Neural progenitor cell (in vitro differentiated cells): ENCODE measurements at places on chromosomes 2 and 18. TPM values are rescaled to one million over a fixed set of nuclear protein-coding genes. Genes with fewer than 3 reads are reported as not detected.

- no peak for DNase-seq
Observed at GRCh38 chr2:234548695-234549420, 52.0 kb upstream of the ARL4C start.

The ASB1 gene
- 22.1 and 29.2 TPM in 2 replicates for total RNA-seq

GRCh38 chr2:8115456-8115855 is 566.4 kb upstream of the ID2 start:
- no peak for DNase-seq

DNA sequence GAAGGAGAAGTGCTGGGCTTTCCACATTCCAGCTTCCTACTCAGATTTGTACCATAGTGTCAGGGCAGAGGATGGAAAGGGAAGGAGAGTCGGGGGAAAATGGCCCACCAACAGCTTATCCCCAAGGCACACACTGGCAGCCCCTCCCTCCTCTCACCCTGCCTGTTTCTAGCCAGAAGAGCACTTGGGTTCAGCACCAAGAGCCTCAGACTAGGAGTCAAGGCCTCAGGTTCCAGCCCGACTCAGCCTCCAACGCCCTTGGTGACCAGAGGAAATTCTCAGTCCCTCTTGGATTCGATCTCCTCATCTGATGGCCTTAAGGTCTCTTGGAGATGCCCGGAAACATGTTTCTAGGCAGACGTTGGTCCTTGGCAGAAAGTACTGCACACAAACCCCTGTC is 53.9 kb downstream of the TNS1 start:
- DNase-seq = no peak

- no peak for DNase-seq
Observed at GRCh38 chr2:75666911-75667310, 20.3 kb downstream of the MRPL19 start.

The RAB27B gene
- total RNA-seq = 0.43 and 5.0 TPM in 2 replicates

- no peak for DNase-seq
Observed at GRCh38 chr2:174662459-174662858, 64.9 kb upstream of the WIPF1 start.

The COMMD1 gene
- total RNA-seq = 26.7 and 36.9 TPM in 2 replicates

- DNase-seq = no peak
Observed at GRCh38 chr2:202335791-202336467, 40.2 kb upstream of the BMPR2 start.

DNA sequence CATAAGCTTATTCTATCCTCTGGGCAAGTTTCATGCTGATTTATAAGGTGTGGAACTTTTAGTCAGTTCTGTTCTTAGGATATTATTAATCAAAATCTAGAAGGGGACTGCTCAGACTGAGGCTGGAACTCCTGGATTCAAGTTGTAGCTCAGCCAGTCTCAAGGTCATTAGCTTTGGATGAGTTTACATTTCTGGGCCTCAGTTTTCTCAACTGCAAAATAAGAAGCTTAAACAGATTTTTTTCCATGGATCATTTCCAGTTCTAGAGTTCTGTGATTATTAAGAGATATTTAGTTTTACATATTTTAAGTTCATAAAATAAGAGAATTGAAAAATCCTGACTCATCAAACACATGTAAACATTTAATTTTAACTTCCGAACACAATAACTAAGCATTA is 442.5 kb upstream of the PKDCC start:
- no peak for DNase-seq

DNA sequence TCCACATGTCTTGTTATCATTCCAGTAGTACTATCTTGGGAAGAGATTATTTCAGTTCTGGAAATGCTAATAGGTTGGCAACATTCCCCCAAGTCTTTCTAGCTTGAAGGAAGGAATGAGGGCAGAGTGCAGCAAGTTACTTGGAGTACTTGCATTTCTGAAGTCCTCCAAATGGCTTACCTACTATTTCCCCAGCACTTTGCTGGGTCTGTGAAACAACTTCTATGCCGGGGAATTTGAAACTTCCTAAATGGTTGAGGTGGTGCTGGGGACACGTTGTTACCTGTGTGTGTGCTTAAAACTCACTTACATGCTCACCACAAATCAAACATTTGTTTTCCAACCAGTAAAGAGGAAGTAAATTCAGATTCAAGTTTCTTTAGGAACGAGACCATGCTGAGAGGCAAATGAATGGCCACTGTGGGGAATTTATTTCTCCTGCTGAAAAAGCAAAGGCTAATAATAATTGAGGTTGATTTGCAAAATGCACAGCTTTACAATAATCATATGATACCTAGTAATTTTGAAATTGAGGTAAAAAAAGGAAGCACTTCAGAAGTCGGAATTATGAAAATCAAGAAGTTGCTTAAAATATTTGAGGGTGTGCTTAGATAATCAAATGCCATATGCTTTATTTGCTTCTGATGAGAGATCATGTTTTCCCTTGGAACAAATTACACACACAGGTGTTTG is 1167.7 kb upstream of the ZEB2 start:
- DNase-seq = peak; percentile 6

GRCh38 chr2:47389692-47390091 is 13.3 kb upstream of the MSH2 start:
- no peak for DNase-seq

DNA sequence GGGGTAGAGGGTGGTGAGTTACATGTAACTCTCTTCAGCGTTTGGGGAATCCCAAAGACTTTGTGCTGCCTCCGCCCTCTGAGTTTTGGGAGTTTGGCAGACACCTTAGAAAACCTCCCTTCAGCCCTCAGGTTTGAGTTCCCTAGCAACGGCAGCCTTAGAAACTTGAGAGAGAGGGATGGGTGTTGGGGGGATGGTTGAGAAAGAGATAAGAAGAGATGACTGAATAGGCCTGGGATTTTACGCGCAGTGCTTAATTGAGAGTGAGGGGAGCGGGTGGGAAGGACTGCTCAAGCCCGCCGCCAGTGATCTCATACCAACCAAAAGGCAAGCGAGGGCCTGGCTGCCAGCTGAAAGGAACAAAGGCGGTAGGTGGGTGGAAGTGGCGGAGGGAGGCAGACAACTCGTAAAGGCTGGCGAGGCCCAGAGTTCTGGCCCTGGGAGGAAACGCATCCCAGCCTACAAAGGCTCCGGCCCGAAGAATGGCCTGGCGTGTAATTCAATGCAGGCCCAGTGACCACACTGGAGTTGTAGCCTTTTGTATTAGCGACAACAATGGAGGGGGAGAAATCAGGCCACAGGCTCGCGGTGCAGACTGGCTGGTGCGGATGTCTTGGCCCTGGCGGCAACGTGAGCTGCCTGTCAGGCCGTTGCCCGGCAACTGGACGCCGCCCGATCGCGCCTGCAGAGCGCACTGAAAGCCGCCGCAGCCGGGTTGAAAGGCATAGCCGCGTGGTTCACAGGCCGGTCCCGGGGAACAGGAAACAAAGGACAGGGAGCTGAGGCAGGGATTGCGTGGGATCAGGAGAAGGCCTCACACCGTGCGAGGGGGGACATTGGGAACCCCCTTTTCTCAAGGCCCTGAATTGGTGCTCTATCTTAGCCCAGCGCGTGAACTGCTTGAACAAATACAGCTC is 39.9 kb upstream of the DARS1 start:
- DNase-seq = peak; percentile 99

The RAPGEF4 gene
- total RNA-seq = 1.1 and 1.8 TPM in 2 replicates

The OTOS gene
- total RNA-seq = not detected in 2 replicates

GRCh38 chr2:169173876-169174275 is 104.5 kb downstream of the DHRS9 start:
- no peak for DNase-seq

GRCh38 chr2:238811293-238811692 is 36.6 kb upstream of the TWIST2 start:
- no peak for DNase-seq

DNA sequence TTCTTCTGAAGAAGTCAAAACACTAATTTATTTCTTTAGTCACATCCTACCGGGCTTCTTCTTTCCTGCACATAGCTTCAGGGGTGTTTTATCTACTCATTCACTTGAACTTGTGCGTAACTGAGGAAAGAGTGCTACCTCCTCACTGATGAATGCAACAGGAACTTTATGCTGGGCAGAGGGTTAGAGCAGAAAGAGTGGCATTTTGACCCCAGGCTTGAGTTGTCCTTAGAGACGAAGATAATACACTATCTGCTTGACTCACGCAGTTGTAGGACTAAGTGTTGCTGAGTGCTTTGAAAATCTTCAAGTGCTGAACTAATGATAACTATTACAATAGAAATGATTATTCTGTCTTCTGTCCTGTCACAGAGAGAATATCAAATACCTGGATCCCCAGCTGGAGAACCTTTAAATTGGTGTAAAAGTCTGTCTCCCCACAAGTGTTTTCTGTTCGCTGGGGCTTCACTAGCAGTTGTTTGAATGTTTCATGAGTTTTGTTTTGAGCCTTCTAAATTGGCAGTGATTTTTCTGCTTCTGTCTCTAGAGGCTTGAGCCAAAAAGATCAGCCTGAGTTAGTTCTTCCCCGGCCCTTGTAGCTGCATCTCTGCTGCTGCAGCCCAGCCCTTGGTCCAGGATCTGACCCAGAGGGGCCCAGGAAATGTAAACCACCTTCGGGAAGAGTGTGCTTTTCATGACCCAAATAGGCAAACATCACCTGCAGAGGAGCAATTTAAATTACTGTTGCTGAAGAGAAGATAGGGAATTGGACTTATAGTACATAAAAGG is 86.3 kb upstream of the LGALSL start:
- DNase-seq = no peak

GRCh38 chr18:11665587-11665986 is 23.5 kb upstream of the GNAL start:
- DNase-seq = no peak

GRCh38 chr2:201639205-201639604 is 4.1 kb downstream of the TMEM237 start:
- no peak for DNase-seq

GRCh38 chr2:53234548-53234903 is 533.1 kb upstream of the CHAC2 start:
- DNase-seq = peak; percentile 33

DNA sequence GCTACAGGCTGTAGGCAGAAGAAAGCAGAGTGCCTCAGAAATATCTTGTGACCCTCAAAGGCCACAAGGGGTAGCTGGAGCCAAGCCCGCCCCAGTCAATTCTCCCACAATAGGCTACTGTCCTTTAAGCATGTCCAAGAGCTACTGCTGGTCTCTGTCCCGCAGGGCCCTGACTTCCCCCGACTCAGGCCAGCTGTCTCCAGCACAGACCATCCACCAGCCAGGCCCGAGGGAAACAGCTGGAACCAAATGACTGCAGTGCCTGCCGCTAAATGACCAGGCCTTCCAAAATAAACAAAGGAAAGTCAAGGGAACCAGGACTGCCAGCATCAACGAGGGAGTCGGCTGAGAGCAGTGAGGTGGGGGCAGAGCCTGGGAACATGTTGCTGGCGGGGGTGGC is 36.7 kb downstream of the MCFD2 start:
- peak; percentile 22 for DNase-seq

The LINC00305 gene
- not detected in 2 replicates for total RNA-seq

The SP140L gene
- total RNA-seq = 2.0 and 2.1 TPM in 2 replicates

GRCh38 chr2:168494190-168494711 is 38.2 kb downstream of the CERS6 start:
- peak; percentile 60 for DNase-seq

The SRD5A2 gene
- not detected in 2 replicates for total RNA-seq

GRCh38 chr2:199458806-199459285 is 1.1 kb upstream of the SATB2 start:
- DNase-seq = no peak

GRCh38 chr2:66541646-66542045 is 106.7 kb downstream of the MEIS1 start:
- DNase-seq = peak; percentile 75

The CYS1 gene
- total RNA-seq = 0.56 TPM in 1 of 2 replicates, not detected in the other

DNA sequence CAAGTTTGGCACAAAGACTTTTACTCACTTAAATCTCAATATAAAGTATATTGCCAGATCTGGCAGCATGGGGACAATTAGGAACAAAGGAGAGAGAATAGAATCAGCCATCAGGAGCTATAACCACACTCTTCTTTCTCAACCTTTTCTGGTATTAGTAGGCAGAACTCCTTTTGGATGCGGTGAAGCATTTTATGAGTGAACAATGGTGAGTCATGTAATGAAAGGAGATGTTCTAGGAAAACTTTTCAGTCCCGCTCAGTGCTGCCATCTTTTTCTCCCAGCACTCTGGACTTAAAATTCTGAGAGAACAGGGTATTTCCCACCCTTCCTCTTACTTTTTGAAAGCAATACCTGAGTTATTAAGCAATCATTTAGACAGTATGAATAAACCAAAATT is 32.2 kb downstream of the PLEKHA3 start:
- peak; percentile 87 for DNase-seq

- DNase-seq = peak; percentile 85
Observed at GRCh38 chr2:6080932-6081753, 389.0 kb downstream of the SOX11 start.

- no peak for DNase-seq
Observed at GRCh38 chr2:18671363-18671762, 82.0 kb upstream of the NT5C1B start.

The CXCR1 gene
- not detected in 2 replicates for total RNA-seq

The ACTG2 gene
- 0.19 and 0.32 TPM in 2 replicates for total RNA-seq

DNA sequence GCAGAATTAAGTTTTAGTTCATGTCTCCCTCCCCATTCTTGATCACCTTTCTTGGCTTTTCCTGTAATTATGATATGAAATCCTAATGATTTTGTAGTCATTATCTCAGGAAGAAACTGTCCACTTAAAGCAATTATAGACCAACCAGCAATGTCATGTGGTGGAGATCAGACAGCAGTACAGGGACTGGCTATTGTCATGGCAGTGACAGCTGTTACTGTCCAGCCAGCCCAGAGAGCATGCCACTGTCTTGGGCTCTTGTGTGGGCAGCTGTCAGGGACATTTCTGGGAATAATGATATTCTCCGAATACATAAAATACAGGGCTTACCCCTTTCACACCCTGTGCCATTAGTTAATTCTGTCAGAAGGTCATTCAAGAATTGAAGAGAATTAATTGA is 355.3 kb upstream of the RAB12 start:
- DNase-seq = no peak

DNA sequence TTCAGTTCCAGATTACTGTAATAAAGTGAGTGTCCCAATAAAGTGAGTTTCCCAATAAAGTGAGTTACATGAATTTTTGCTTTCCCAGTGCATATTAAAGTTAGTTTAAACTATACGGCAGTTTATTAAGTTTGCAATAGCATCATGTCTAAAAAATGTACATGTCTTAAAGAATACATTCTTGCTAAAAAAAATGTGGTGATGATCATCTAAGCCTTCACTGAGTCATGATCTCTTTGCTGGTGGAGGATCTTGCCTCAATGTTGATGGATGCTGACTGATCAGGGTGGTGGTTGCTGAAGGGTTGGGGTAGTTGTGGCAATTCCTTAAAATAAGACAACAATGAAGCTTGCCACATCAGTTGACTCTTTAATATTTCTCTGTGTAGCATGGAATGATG is 664.2 kb downstream of the TDRD15 start:
- no peak for DNase-seq
